ENCODE measurements at places on chromosomes 7 and 10. TPM values are rescaled to one million over a fixed set of nuclear protein-coding genes. Genes with fewer than 3 reads are reported as not detected.

LOXL4 gene
- total RNA-seq: 2.4 TPM

PDK4 gene
- 4.2 TPM for total RNA-seq

MAT1A gene
- not detected for total RNA-seq

OR9A2 gene
- total RNA-seq: not detected

FGFBP3 gene
- total RNA-seq: 0.09 TPM

CCL24 gene
- total RNA-seq: 0.28 TPM

ITGA8 gene
- total RNA-seq: under 0.01 TPM

NXPH1 gene
- not detected for total RNA-seq

HOXA1 gene
- total RNA-seq: 0.54 TPM

PRKCQ gene
- total RNA-seq: 0.75 TPM

FOXI2 gene
- not detected for total RNA-seq

All from endothelial cell of coronary artery (primary cell).